Neural crest cell (in vitro differentiated cells): ENCODE measurements at places on chromosomes 11 and 22. TPM values are rescaled to one million over a fixed set of nuclear protein-coding genes. Genes with fewer than 3 reads are reported as not detected.

DNA sequence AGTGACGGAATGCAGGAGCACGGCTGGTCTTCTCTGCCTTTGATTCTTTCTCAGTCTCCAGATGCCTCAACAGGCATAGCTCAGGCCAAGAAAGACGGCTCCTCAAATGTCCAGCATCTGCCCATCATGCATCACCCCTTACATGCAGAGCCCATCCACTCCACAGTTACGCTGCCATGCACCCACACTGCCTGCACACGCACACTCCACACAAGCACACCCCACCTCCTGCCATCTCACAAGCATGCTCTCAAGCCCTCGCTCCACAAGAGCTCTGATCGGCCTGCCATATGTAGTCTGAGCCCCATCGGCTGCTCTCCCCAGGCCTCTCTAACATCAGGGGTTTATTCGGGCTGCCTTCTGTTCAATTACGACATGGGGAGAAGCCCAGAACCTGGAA lies 18.8 kb downstream of the SCN4B start:
- no peak for DNase-seq

DNA sequence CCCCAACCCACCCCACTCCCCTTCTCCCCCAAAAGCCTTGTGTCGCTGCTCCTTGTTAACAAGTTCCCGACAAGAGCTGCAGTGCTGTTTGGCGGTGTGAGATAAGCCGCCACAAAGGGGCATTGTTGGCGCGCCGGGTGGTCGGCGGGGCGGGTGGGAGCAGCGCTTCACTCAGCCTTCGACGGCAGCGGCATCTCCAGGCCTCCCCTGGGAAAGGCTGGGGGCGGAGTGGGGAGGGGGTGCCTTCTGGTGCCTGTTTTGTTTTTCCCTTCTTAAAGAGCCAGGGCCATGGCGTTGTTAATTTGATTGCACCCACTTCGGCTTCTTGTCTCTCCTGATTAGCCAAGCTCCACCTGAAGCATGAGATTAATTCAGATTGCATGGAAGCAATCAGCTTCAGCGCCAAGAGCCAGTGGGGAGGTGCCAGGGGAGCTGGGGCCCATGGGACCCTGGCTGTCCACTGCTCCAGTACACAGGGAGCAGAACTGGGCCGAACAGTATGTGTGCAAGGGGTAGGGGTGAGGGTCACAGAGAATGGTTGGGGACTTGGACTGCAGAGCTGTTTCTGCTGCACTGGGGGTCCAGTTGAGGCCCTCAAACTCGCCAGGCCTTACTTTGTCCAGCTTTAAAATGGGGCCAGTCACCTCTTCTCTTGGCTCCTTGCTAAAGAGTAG lies 165.1 kb downstream of the CEP164 start:
- peak; percentile 60 for DNase-seq

GRCh38 chr11:118790357-118791110 lies 430 bp downstream of the DDX6 start:
- DNase-seq = peak; percentile 51

GRCh38 chr22:36552289-36552688 lies 23.3 kb upstream of the EIF3D start:
- no peak for DNase-seq

DNA sequence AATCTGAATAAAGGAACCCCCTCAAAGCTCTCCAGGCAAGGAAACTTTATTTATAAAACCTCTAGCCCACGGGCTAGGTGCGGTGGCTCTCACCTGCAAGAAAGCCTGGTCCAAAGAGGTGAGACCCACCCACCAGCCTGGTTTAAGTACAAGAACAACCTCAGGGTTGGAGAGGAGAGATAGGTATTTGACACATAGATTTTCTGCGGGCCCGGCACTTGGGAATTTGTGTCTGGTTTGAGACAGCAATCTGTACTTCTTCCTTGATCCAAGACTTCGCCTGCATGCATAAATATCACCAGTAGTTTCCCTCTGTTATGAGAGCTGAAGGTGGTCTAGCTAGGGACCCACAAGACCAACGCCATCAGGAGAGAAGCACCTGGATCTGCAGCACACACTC lies 73.2 kb upstream of the CAPRIN1 start:
- no peak for DNase-seq

GRCh38 chr22:41380993-41381328 lies 781 bp upstream of the TEF start:
- no peak for DNase-seq

- DNase-seq = no peak
These were observed 41.1 kb downstream of the GRAMD4 start for GRCh38 chr22:46661221-46661851.

DNA sequence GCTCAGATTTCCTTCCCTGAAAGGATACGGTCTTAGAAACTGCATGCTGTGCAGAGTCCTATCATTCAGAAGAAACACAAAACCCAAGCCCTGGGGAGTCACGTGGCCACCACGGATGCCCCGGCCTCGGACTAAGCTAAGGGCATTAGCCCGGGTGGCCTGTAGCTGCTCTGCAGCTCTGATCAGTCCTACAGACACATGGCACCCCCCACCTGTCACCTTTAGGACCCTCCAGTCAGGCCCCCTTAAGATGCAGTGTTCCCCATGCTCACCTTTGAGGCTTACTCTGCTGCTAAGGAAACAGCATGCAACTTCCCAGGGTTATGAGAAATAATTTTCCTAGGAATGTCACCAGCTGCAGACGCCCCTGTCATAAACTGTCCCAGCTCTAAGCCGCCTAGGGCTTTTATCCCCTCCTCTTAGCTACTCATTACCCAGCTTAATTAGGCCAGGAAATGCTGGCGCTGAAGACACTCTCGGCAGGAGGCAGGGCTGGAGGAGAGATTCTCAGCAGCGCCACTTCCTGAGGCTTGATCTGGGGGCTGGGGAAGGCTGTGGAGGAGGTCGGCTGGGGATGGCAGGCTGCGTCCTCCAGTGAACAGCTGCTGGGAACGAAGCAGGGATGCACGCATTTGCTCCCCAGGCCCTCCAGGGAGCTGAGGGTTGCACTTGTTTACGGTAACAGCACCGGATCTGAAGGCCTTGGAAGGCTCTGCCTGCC lies 47.2 kb upstream of the ADA2 start:
- DNase-seq = peak; percentile 8

DNA sequence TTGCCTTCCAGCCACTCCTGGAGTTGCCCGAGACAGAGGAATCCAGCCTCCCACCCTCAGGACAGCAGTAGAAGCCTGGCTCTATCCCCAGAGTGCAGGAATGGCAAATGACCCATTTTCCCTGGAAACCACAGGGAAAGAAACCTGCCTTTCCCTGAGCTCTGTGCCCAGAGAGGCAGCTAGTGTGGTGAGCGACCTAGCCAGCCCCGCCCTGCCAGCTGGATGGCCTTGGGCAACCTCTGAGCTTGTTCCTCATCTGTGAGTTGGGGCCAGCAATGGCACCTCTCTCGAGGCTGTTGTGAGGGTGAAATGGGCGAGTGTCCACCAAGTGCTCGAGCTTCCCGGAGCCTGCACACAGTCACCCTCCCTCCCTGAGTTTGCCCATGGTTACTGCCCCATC lies 3.7 kb downstream of the OMP start:
- DNase-seq = no peak

CCDC73 gene
- not detected in 2 replicates for total RNA-seq

NUCB2 gene
- total RNA-seq = 58.6 and 59.3 TPM in 2 replicates

SLC22A9 gene
- total RNA-seq = not detected in 2 replicates

THRSP gene
- total RNA-seq = not detected in 2 replicates

TRIM51 gene
- total RNA-seq = not detected in 2 replicates
